Small intestine (tissue), 16 donors: ENCODE measurements at places on chromosomes 1 and 21.
A peak's percentile ranks its signal among the peaks of the same experiment; 100 is the strongest.

DNA sequence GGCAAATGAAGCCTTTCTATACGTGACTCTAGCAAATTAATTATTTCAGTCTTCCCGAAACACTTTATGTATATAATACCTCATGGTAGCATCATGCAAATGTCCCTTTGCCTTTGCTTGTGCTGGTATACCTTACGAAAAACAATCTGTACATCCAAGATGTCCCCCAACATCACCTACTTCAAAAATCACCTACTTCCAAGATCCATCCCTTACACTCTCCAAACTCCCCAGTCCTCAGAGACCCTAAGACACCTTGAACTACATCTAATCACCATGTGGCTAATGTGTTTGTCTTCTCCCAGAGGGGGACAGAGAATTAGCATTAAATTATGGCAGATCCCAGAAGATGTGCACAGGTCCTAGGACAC lies 46.5 kb upstream of the CRNN start:
- no peak for DNase-seq

- DNase-seq, result no peak
Observed at GRCh38 chr1:169802888-169803287, 8.2 kb upstream of the METTL18 start.

DNA sequence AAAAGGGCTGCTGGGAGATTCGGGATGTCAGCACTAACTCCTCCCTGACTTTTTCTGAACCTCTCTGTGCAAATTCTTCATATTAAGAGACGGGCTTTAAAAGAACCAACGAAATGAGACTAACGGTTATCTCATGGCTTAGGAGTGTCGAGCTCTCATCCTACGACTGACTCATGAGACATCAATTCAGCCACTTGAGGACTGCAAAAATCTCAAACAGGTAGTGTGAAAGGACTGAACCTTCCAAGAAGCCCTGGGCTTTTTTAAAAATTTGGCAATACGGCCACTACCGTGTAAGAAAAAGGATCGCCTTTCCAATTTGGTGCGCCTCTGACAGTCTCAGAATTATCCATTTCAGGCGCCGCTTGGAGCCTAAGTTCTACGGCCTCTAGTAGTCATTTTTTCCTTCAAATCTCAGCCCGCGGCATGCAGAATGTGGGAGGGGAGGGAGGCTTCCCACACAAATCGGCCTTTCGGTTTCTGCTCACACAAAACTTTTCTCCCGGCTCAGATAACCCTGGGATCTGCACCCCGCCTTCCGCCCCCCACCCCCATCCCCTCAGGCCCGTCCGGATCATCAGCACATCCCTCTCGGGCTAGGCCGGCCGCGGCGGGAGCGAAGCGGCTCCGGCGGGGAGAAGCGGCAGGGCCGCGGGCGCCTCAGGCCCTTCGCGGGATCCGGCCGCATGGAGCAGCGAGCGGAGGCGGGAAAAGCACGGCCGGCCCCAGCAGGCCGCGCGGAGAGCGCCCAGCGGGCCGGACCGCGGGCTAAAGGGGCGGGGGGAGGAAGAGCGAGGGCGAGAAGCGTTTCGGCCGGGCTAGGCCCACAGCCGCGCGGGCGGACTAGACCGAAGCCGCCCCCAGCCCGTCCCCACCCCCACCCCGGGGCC lies 618 bp downstream of the HNRNPR start:
- DNase-seq, result peak; percentile 54

DNA sequence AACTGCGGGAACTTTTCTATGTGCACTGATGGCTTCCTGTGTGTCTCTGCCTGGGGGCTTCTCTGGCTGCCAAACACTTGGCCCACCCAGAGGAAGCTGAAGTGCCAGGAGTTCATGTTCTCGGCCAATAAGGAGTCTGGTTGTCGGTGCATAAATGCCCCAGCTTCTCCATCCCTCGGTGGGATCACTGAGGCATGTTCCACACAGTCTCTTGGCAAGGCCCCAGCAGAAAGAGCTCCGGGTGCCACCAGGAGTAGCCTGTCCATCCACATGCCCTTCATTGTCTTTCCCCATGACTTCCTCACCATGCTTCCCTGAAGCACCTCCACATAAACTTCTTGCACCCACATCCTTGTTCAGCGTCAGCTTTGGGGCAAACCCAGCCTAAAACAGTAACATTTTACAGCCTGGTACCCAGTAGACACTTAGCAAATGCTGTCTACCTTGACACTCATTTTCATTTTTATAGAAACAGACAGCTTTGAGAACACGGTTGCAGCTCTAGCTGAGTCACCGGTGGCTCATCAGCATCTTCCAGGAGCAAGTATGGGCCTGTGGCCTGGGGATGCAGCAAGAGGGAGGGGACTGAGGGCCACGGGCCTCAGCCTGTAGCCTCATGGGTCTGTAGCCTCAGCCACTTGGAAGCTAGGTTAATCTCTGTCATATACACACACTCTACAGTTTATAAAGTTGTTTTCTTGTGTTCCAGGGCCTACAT lies 14.8 kb upstream of the CDCP2 start:
- no peak for DNase-seq

DNA sequence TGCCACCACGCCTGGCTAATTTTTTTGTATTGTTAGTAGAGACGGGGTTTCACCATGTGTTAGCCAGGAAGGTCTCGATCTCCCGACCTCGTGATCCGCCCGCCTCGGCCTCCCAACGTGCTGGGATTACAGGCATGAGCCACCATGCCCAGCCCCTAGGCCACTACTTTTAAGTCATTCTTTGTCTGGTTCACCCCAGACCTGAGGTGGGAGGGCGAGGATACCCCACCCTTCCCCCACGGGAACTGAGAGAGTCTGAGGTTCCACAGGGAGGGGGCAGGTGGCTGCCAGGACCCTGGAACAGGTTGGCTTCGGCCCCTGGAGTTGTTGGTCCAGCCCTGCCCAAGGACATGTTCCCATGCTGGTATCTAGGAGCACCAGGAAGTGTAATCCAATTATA lies 7.7 kb upstream of the SDC3 start:
- DNase-seq, result no peak

- DNase-seq, result peak; percentile 37
Observed at GRCh38 chr21:44931501-44932407, 8.1 kb upstream of the SLX9 start.

GRCh38 chr1:154767315-154768240 lies 102.5 kb downstream of the KCNN3 start:
- no peak for DNase-seq

- peak; percentile 35 for DNase-seq
Observed at GRCh38 chr21:44710756-44711326, 531 bp downstream of the TSPEAR start.

- DNase-seq, result no peak
Observed at GRCh38 chr1:58621391-58621790, 44.3 kb upstream of the TACSTD2 start.

DNA sequence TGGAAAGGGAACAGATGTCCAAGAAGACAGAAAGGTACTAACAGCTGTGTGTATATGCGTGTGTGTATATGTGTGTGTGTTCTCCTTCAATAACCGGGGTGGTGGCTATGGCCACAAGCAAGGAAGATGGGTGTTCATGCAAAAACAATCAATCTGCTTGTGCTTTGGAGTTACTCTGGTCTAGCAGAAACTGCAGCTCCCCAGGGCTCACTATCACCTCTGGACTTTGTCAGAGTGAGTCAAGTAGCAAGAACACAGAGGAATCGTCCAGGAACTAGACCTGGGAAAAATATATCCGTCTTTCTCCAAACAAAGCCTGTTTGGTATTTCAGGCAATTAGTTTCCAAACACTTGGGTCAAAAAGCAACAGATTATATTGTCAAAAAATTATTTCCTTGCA lies 68.6 kb downstream of the GNG12 start:
- DNase-seq, result peak; percentile 85

GRCh38 chr1:96971849-96972602 lies 250.4 kb downstream of the PTBP2 start:
- DNase-seq, result no peak

DNA sequence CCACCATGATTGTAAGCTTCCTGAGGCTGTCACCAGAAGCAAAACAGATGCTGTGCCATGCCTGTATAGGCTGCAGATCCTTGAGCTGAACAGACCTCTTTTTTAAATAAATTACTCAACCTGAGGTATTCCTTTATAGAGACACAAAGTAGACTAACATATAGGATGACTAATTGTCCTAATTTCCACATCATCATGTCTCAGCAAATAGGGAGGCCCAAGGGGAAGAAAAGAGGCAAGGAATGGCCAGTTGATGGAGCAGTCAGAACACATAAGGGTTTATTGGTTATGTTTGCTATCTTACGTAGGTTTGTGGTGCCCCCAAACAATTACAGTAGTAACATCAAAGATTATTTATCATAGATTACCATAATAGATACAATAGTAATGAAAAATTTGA lies 126.2 kb downstream of the RASAL2 start:
- no peak for DNase-seq

DNA sequence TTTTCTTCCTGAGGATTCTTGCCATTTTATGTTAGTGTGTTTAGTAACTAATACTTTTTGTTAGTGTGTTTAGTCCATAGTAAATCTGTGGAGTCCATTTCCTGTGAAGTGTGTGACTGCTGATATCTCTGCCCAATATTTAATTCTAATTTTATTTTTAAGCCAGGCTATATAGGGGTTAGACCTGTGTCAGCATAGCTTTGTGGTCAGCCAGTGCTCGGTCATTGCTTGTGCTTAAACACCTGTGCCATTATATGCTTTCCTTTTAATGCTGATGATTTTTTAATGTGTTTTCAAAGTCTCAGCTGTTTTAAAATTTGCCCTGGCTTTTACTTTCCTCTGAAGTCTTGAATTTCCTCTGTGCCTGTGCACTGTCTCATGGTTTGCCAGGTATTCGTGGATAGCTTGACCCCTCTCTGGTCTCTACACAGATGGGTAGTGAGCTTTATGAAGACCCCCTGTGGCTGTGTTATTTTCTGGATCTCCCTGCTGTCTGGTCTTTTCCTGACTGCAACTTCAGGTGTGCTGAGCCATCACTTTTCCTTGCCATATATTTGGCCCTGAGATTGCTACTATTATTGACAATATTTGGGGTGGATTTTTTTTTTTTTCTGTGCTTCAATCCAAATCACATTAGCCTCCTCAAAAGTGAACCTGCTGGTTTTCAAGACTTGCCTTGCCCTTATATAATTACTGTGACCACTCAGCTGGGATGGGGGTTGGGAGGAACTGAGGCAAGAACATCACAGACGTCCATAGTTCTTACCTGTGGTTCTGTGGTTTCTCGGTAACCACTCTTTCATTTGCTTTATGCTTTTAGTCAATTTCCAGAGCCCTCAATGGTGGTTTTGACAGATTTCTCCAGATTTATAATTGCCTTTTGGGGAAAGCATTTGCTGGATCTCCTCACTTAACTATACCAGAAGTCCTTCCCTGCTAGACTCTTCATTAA lies 59.6 kb downstream of the RPS6KC1 start:
- no peak for DNase-seq

DNA sequence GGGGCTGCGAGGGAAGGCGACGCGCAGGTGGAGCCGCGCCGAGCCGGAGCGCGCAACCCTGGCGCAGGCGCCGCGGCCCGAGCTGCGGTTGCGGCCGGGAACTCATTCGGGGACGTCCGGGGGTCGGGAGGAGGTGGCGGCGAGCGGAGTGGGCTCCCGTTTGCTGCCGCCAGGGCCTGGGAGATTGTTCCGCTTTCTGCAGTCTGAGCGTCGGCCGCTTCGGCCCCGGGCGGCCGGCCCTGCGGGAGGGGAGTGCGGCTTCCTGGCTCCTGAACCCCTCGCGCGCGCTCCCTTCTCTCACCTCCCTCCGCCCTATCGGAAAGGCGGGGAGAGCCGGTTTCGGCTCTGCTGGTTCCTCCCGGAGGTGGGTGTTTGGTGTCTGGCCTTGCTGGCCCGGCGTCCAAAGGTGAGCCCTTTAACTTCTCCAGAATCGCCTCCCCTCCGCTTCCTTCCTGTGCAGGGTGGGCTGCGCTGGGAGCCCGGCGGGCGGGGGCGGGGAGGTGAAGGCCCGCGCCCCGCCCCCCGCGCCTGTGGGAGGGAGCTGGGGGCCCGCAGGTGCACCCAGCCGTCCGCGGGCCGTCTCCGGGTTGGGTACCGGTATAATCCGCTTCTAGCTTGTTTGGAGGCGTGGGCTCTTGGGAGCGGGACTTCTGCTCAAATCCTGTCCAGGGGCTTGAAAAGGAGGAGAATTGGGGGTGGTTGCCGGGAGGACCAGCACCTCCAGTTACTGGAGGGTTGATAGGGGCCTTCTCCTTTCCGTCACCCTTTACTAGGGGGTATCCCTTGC lies 683 bp downstream of the LRRC8D start:
- DNase-seq, result peak; percentile 86

DNA sequence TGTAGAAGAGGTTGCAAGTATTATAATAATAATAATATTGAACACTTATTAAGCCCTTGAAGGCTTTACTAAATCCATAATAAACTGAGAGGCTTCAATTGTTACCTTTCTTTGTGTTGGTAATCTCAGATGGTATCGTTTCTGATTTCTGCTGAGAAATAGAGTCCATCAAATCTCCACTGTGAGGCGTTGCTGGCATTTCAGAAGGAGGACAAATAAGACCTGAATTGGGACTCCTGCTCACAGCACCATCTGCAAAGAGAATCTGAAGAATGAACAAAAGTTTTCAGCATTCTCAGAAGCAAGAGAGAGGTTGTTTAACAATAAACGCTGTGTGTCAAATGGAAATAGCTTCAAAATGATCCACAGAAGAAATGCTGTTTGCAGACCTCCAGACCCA lies 93.7 kb downstream of the WDR3 start:
- DNase-seq, result no peak

GRCh38 chr1:212247988-212248387 lies 37.2 kb upstream of the PPP2R5A start:
- DNase-seq, result no peak

GRCh38 chr1:40712405-40712944 lies 21.0 kb downstream of the NFYC start:
- no peak for DNase-seq

DNA sequence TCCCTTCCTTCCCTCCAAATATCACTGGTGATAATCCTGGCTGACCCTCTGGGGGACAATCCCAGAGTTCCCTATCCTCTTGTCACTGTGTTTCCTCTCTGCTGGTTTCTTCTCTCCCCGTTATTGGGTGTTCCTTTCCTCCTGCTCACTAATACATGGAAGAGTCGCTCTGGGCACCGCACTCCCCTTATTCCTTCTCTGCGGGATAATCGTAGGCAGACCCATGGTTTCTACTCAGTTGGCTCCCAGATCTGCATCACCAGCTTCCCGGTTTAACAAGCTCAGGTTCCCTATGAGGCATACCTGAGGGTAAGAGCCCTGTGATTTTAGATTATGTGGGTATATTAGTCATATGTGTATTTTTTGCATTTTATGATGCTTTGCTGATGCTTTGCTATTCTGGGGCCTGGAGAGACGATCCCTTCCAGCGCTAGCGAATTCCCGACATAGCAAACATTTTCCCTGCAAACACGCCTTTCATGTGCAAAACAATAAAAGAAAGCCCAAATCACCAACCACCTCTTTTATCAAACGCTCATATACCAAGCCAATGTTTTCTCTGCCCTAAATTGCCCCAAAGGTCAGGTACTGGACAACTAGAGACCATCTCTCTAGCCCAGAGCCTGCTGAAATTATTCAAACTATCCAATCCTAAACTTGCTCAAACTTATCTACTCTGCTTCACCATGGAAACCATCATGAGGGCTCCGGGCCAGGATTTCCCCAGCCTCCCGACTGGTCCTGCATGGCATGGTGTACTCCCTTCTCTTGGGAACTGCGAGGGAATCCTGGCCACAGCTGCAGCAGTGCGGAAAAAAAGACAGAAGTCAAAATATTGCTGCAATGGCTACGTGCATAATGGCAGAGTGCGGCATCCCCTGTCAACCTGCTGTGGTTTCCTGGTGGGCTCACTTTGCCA lies 84.2 kb downstream of the PCP4 start:
- no peak for DNase-seq
